ENCODE measurements at places on chromosomes 2 and 18. TPM values are rescaled to one million over a fixed set of nuclear protein-coding genes. Genes with fewer than 3 reads are reported as not detected.

Gene FBXO41
- total RNA-seq: 7.4 TPM

DNA sequence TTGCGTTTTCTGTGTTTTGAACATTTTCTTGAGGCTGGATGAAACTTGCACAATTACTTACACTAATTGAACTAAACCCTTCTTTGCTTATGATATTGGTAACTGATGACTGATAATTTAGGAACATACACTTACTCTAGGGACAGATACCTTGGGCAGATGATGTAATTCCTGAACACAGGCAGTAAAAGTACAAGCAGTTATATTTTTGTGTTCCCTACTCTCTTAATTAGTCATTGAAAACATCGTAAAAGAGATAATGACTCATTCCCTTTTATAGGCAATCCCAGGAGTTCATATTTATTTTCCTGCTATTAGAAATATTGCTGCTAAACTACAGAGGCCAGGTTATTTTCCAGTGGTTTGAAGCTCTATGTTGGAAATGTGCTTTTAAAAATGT lies 46.4 kb downstream of the CCDC85A start:
- no peak for DNase-seq

Gene TCF23
- not detected for total RNA-seq

- no peak for DNase-seq
Measured at GRCh38 chr18:26711756-26712155, 153.8 kb downstream of the AQP4 start.

- no peak for DNase-seq
Measured at GRCh38 chr2:171226461-171226860, 65.8 kb upstream of the TLK1 start.

Gene FZD7
- total RNA-seq: 16.1 TPM

GRCh38 chr18:77206676-77207374 lies 42.8 kb upstream of the GALR1 start:
- no peak for DNase-seq

Gene CXCR2
- total RNA-seq: not detected

Gene ABHD1
- 4.1 TPM for total RNA-seq
